Activated CD8-positive, alpha-beta memory T cell treated with anti-CD3 and anti-CD28 coated beads for 1 hour (primary cell): ENCODE measurements at places on chromosomes 1 and 21.

GRCh38 chr1:57788313-57788712 lies 364.5 kb upstream of the DAB1 start:
- no peak for DNase-seq

- DNase-seq: no peak
These were observed 3.2 kb downstream of the URB2 start for GRCh38 chr1:229629261-229629660.

- no peak for DNase-seq
These were observed 28.8 kb downstream of the MEF2D start for GRCh38 chr1:156471496-156472490.

DNA sequence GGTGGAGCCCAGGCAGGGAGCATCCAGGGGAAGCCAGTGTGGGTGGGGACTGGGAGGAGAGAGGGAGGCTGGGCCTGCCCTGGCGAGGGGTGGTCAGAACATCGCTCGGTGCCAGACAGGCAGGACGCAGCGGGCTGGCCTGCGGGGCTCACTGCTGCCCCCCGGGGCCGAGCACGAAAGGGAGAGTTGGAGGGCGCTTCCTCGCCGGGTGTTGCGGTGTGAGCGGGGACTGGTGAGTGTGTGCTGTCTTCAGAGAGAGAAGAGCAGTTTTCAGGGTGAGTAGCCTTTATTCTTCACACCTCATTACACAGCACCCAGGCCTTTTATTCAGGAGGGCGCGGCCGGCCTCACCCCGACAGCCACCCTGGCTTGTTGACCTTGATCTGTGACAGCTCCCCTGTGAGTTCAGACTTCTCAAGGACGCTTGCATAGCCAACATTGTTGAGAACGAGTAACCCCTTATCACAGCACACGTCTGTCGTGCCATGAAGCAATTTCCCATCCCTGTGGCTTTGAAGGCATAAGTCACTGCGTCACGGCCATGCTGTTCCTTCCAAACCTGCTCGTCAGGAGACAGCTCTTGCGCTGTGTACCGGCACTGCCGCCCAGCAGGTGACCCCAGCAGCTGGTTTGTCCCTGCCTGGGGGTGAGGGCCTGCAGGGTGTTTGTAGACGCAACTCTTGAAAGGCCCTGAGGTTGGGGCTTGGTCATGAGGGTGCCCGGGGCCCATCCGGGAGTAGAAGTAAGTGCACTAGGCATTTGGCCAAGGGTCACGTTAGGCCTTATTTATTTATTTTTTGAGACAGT lies 54.6 kb downstream of the PRKCZ start:
- no peak for DNase-seq

DNA sequence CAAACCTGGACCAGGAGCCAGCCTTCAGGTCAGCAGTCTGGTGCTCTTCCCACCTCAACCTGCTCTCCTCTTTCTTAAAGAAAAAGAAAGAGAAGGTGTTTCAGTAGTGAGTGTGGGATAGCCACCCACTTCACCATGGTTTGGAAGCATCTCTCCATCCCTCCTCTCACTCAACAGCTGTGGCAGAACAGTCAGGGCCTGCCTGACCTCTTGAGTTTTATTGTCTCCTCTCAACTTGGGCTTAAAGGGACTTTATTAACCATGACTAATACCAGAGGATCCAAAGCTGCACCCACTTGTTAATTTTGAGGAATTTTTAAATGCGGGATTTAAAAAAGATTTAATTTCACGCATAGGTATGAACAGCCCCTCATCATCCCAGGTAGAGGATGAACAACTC lies 570 bp upstream of the VASH2 start:
- no peak for DNase-seq

DNA sequence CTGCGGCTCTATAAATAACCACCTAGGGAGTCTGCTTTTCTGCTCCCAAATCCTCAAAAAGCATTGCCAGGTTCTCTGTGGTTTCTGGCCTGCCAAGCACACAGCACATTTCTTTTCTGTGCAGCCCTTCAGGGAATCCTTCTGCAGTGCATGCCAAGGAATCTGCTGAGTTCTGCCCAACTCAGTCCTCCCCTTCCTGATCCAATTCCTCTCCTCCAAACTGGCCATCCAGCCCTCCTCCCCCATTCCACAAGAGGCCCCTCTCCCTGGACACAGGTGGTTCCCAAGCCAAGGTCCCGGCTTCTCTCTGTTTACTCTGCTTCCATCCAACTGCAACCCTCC lies 61.8 kb downstream of the HIVEP3 start:
- no peak for DNase-seq

- DNase-seq: no peak
These were observed 154.4 kb downstream of the SETD4 start for GRCh38 chr21:35905963-35906345.

GRCh38 chr1:90340606-90341005 lies 345.7 kb downstream of the ZNF326 start:
- no peak for DNase-seq

DNA sequence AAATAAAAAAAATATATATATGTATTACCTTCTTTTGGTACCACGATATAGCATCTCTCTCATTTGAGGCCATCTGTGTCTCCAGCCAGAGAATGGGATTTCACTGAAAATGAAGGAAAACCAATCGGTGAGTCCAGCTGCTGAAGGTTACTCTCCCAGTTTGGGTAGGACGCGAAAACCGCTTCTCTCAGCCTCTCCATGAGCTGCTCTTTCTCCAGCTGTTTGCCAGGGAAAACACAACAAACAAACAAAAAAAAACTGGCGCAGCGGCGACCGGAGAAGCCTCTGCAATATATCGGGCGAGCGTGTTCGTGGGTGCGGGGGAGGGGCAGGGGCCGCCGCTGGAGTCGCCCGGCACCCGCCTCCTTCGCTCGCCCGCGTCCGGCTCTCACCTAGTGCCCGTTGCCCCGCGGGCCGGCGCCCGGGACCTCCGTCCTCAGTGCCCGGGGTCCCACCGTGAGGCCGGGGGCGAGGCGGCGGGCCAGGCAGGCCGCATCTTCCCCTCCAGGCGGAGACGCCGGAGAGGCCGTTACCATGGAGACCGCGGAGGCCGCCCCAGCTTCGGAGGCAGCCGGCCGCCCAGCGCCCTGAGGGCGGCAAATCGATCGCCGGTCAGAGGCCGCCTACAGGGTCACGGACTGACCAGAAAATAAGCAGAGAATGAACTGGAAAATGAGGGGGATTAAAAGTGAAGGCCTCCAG lies 504 bp downstream of the PHTF1 start:
- peak; percentile 16 for DNase-seq

GRCh38 chr1:208278638-208279037 lies 34.5 kb upstream of the PLXNA2 start:
- DNase-seq: no peak

- DNase-seq: no peak
These were observed 5.9 kb downstream of the SELENON start for GRCh38 chr1:25805863-25806225.

DNA sequence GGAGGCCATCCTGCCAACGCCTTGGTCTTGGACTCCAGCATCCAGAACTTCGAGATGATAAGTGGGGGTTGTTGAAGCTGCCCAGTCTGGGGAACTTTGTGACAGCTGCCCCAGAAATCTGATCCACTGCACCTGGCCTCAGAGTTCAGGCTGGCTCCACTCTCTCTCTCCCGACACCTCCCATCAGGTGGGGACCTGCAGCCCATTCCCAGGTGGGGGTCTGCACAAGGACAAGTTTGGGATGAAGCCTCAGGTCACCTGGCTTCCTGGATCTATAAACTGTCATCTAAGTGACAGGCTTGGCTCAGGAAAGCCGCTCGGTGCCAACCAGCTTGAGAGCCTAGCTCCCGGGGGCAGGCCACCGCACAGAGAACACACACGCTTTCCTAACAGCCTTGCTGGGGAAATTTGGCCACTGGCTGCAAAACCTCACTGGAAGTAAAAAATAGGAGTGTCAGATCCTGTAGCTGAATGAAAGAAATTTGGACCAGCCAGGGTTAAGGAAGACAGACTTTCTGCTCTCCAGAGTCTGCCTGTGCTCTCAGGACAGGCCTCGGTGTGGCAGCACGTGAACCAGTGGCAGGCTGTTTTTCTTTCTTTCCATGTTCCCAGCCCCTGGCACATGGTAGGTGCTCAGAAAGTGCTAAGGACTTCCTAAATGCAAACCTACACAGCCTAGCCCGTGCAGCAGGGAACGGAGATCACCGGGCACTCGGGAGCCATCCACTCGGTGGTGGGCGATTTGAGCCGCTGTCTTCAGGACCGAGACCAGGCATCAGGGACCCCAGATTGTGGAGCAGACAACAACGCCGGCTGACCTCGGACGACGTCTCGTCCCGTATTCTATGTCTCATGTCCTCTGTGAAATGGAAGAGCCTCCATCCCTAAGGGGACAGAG lies 42.6 kb upstream of the LBR start:
- DNase-seq: no peak

GRCh38 chr1:225608014-225608796 lies 44.7 kb downstream of the ENAH start:
- DNase-seq: no peak

GRCh38 chr1:220872296-220872695 lies 6.9 kb upstream of the HLX start:
- DNase-seq: no peak

DNA sequence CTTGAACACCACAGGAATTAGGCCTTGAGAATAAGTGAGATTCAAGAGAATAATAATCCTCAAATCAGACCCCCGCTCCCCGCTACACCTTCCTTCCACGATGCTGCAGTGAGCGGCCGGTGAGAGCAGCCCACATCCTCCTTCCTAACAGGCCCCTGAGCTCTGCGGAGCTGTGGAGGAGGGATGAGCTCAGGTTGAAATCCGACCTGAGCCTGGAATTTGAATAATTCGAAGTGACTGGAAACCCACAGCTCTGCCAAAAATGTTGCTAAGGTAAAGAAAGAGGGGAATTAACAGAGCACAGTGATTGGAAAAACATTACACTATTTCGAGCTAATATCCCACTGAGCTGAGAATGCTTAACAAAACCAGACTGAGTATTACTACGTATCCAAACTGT lies 90.0 kb downstream of the URB2 start:
- DNase-seq: no peak

GRCh38 chr1:37718901-37719571 lies 26.7 kb downstream of the CDCA8 start:
- no peak for DNase-seq

GRCh38 chr1:116064616-116065015 lies 46.6 kb upstream of the MAB21L3 start:
- no peak for DNase-seq

DNA sequence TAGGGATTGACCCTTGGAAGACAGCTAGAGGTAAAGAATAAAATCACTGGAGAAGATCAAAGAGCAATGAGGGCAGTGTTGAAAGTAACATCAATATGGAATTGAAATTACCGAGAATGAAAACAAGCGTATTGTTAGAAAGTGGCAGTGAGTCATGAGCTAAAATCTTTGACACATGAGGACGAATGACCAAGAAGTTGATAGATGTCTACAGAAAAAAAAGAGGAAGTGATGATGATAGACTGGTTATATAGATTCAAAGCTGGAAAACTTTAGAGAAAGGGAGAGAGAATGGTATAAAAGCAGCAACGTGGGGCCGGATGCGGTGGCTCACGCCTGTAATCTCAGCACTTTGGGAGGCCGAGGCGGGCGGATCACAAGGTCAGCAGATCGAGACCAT lies 12.5 kb upstream of the DNM3 start:
- no peak for DNase-seq

DNA sequence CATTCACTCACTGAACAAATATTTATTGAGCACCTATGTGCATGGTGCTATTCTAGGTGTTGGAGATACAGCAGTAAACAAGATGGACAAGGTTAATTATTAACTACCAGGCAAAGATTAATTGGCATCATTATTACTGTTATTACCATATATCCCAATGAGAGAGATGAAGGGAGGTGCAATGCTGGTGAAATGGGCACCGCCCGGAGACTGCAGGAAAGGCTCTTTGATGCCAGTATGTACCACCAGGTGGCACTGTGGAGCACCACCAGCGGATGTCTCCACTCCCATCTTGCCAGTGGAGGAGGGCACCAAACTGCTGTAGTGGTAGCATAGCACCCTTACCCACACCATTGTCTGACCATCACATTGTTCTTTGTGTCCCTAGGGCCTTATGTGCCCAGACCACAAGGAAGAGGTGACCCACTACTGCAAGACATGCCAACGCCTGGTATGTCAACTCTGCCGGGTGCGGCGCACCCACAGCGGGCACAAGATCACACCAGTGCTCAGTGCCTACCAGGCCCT lies 3.0 kb downstream of the TRIM46 start:
- peak; percentile 77 for DNase-seq

DNA sequence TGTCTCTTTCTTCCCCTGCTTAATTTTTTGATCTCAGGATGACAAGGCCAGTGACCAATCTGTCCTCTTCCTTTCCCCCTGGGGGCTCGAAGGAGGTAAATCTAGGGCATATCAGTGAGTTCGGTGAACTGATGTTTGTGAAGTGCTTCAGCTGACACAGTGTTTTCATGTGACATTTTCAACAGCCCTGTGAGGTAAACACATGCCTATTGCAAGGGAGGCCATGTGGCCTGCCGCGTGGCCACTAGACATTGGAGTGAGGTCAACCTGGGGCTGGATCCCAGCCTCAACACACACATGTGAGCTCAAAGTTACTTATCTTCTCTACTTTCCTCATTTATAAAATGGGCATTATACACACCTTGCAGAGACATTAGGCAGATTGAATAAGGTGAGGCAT lies 126.3 kb downstream of the PLPP3 start:
- no peak for DNase-seq

DNA sequence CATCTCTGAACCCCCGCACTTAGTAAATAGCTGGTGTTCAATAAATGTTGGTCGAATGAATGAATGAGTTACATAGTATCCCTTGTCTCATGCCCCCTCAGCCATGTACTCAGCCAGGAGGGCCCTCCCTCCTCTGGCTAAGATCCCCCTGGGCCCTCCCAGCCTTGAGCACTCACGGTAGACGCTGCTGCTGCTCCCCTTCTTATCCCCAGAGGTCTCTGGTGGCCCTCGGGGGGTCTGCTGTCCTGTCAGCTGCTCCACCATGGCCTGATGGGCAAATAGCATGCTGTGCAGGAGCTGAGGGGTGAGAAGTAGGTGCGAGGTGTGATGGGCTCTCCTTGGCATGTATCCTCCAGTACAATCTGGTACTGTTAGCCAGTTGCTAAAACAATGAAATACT lies 1.9 kb downstream of the ETV3L start:
- DNase-seq: no peak

- no peak for DNase-seq
These were observed 136.0 kb downstream of the PLXNA2 start for GRCh38 chr1:208108213-208108608.

DNA sequence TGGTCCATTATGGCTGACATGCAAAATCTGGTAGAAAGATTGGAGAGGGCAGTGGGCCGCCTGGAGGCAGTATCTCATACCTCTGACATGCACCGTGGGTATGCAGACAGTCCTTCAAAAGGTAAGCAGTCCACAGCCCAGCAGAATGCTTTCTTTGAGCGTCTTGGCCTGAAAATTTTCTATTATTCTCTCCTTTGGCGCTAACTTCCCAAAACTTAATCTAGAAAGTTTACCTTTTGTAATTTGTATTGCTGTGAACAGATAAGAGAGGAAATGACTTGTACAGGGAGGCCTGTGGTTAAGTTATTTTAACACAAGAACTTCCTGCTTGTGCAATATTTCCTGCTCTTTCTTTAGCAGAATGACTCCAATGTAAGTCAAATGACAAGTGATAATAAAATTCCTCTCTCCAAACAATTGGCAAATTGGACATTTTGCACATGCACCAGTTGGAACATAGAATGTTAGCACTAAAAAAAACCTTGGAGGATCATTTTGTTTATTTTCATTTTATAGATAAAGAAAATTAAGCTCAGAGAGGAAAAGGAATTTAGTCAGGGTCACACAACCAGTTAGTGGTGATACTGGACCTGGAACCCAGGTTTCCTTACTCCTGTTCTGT lies 18.9 kb downstream of the CAP1 start:
- DNase-seq: no peak

GRCh38 chr21:44702973-44703730 lies 6.2 kb downstream of the KRTAP10-12 start:
- DNase-seq: no peak

- DNase-seq: no peak
These were observed 35.5 kb downstream of the RHOU start for GRCh38 chr1:228770779-228771223.
